ENCODE measurements at places on chromosomes 13 and 19.
A peak's percentile ranks its signal among the peaks of the same experiment; 100 is the strongest.

DNA sequence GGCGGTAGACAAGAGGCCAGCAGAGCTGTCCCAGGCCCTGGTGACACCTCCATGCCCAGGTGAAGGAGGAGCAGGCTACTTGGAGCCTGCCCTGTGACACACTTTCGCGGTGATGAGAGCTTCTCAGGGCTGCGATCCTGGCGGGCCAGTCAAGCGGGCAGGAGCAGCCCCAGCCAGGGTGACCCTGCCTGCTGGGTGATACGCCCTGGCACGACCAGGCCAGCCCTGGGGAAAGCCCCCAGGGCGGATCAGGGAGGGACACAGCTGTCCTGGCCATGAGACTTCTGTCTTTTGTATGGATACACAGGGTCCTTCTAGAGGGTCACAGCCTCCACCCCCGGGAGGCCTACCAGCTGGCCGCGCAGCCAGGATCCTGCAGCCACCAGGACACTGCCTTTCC is 13.1 kb downstream of the DNM2 start:
- DNase-seq, result no peak

DNA sequence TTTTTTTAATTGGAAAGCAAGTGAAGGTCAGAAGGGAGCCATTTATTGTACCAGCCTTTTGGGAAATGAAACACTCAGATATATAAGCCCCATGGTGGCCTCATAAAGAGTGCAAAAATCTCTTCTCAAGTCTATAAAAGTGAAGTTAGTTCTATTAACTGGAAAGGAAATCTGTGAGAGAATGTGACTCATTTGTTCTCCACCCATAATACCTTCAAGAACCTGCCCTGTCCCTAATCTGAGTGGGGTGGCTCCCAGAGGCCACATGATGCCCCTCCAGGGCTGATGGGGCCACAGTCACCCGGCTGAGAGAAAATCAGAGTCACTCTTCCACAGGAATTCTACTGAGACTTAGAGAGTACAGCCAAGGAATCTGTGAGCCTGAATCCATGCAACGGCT is 65.8 kb upstream of the SERP2 start:
- no peak for DNase-seq

- DNase-seq, result no peak
These were observed 128.6 kb downstream of the TEX29 start for GRCh38 chr13:111449041-111449440.

- DNase-seq, result peak; percentile 93
These were observed 13.1 kb downstream of the TJP3 start for GRCh38 chr19:3721131-3721886.

- DNase-seq, result no peak
These were observed 19.7 kb downstream of the VRK3 start for GRCh38 chr19:50005428-50005827.

DNA sequence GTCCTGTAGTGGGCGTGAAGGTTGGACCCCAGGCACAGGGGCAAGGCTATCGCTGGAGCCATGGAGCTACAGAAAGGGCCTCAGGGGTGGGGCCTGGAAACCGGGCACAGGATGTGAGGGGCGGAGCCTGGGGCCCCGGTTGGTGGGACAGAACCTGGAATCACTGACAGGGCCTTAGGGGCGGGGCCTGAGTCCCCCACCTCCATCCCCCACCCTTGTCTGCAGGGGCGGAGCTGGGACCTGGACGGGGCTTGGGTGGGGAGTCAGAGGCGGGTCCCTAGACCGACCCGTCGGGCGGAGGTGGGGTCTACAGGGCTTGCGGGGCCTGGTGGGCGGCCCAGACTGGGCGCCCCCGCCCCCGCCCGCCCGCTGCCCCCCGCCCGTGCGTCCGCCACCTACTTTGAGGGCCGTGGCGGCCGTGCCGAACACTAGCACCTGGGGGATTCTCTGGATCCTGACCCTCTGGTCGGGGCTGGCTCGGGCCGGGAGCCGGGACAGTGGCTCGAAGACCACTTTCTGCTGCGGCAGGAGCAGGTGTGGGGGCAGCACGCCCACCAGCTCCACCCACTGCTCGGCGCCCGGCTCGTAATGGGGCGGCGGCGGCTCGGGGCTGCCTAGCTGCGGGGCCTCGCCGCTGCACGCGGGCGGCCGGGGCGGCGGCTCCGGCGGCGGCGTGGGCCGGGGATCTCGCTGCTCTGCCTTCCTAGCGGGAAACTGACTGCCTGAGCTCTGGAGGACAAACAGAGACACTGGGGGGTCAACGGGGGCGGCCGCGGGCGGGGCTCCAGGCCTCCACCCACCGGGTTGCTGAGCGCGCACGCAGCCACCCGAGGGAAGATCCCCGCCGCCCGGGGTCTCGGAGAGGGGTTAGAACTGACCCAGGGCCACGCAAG is 26.3 kb downstream of the DCAF15 start:
- peak; percentile 41 for DNase-seq

DNA sequence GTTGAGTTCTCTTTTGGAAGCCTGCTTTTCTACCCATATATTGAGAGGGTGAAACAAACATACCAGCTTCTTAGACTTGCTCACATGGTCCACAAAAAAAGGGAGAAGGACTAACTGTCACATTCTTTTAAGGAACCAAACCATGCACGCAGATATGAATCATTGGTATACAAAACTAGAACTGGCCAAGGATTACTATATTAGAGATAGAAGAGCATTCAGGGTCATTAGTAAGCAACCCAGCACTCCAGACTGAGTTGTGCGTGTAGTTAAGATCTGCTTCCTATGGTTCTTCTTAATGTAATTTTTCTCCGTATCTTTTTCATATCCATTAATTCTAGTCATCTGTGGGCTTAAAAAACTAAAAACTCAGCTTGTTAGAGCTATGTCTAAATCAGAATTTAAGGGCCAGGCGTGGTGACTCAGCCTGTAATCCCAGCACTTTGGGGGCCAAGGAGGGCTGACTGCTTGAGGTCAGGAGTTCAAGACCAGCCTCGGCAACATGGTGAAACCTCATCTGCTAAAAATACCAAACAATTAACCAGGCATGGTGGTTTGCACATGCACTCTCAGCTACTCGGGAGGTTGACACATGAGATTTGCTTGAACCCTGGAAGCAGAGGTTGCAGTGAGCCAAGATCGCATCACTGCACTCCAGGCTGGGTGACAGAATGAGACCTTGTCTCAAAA is 19.6 kb downstream of the ALG5 start:
- DNase-seq, result no peak

- DNase-seq, result no peak
These were observed 5.2 kb downstream of the FRY start for GRCh38 chr13:32036757-32037156.

DNA sequence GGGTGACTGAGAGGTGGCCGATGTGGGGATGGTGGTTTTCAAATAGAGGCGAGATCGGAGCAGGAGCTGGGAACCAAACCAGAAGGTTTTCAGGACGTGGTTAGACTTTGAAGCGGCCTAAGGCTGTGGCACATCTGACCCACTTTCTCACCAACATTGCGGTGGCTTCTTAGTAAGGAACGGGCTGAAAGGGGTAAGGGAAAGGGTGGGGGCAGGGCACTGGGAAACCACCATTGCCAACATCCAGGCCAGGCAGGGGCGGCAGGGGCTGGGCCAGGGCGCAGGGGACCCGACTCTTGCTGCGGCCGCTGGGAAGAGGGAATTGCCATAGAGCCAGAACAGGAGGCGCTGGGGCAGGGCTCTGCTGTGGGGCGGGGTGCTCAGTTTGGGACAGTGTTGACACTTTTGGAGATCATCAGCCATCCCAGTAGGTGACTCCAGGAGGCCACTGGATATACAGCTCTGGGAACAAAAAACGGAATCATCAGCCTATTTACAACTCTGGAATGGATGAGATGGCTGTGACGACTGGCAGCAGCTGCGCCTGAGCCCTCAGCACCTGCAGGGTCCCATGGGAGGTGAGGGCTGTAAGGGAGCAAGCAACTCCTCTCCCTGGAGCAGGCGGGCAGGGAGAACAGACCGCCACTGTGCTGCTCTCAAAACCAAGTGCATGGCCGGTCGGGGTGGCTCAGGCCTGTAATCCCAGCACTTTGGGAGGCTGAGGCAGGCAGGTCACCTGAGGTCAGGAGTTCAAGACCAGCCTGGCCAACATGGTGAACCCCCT is 52.2 kb downstream of the IRS2 start:
- no peak for DNase-seq

GRCh38 chr19:46721269-46722003 is 4.5 kb upstream of the PRKD2 start:
- DNase-seq, result no peak

GRCh38 chr13:64332048-64332447 is 2898.1 kb downstream of the PCDH9 start:
- DNase-seq, result no peak

- no peak for DNase-seq
These were observed 61.6 kb upstream of the ZNF599 start for GRCh38 chr19:34834472-34835061.

- no peak for DNase-seq
These were observed 22.0 kb upstream of the CD177 start for GRCh38 chr19:43331435-43332010.

GRCh38 chr13:46476174-46476573 is 76.8 kb upstream of the LRCH1 start:
- DNase-seq, result no peak
